ENCODE measurements at places on chromosomes 12 and 14.

- no peak for DNase-seq
Measured at GRCh38 chr12:67141296-67142018, 127.7 kb upstream of the CAND1 start.

DNA sequence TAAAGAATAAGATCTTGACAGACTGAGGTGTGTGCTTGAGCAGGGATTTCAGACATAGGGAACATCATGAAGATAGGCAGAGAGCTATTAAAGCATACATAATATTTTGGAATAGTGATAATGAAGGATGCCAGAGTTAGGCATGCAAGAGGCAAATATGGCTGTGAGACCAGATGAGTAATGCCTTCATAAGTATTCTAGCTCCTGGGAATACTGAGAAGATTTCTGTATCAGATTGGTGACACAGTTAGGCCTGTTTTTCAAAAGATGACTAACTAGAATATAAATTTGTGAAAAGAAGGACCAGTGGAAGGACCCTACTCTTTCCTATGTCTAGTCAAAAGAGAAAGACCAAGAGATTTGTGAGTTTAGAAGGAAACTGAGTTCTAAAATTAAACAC is 108.8 kb downstream of the TXNDC16 start:
- DNase-seq, result no peak

DNA sequence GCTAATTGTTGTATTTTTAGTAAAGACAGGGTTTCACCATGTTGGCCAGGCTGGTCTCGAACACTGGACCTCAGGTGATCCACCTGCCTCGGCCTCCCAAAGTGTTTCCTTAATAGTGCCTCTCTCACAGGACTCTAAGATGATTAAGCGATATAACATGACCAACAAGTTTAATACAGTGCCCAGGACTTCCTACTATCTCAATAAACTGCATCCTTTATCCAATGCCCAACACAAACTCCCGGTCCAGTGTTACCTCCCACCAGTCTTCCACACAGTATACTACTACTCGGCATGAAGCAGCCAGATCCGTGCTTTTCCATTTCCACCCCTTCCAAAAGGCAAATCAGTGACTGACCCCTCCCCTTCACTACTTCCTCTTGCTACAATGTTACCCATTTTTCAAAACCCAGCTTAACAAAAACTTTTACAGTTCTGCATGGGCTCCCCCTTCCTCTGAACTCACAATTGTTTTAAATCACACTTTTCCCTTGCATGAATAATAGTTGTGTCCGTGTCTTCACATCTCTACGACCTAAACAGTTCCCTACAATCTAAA is 900 bp downstream of the NOP2 start:
- DNase-seq, result no peak

- peak; percentile 13 for DNase-seq
Measured at GRCh38 chr14:77098529-77099353, 683 bp downstream of the CIPC start.

DNA sequence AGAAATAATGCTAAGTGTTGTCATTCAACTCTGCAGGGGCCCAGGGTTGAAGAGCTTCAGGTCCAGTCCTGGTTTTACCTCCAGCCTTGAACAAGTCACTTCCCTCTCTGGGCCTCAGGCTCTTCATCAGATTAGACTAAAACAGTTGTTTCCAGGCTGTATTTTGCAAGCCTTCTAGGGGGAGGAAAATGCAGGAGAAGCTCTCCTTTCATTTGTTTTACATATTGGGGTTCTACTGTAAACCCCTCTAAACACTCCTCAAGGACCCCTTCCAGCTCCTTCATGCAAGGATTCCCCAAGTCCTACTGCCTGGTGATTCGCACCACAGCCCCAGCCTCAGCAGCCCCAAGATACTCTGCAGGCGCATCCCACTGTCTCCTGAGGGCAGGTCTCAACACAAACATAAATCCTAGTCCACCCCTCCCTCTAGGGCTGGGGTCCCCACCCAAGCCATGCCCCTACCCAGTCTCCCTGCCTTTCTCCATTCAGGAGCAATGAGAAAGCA is 2.7 kb downstream of the SDR9C7 start:
- DNase-seq, result no peak

- DNase-seq, result peak; percentile 1
Measured at GRCh38 chr14:32202491-32202997, 525 bp downstream of the RNU6-8 start.

- no peak for DNase-seq
Measured at GRCh38 chr12:119749666-119750065, 81.7 kb downstream of the PRKAB1 start.

- DNase-seq, result no peak
Measured at GRCh38 chr14:30872602-30873001, 1.8 kb upstream of the COCH start.

DNA sequence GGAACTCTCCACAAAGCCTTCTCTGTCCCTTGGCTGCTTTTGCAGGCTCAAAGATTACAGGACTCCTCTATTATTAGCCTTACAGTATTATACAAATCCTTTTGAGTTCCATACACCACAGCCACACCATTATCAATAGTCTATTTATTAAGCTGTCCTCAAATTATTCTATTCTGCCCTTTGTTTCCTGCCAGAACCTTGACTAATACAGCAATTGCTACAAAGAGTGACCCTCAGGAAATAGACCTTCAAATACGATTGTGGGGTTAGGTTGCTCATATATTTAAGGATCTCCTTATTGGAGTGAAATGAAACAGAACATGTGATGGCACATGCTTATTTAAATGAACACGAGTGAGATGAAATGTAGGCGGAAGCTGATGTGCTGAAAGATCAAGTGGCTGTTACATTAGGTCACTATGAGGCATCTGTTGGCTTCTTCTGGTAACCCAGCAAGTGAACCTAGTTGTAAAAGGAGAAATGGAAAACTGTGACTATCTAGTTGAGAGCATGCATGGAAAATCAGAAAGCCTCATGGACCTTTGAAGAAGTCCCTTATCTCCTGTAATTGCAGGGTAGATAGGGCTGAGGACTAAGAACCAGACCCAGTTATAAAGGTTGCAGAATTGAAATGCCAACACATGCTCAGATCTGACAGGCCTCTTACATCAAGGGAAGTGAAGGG is 75.5 kb downstream of the AVPR1A start:
- DNase-seq, result no peak

- no peak for DNase-seq
Measured at GRCh38 chr12:132542661-132543060, 52.7 kb downstream of the FBRSL1 start.

- DNase-seq, result no peak
Measured at GRCh38 chr12:868722-869121, 80.8 kb downstream of the RAD52 start.

GRCh38 chr12:122318607-122319605 is 52.6 kb upstream of the VPS33A start:
- no peak for DNase-seq

GRCh38 chr12:18368594-18368993 is 107.3 kb downstream of the PIK3C2G start:
- DNase-seq, result no peak

DNA sequence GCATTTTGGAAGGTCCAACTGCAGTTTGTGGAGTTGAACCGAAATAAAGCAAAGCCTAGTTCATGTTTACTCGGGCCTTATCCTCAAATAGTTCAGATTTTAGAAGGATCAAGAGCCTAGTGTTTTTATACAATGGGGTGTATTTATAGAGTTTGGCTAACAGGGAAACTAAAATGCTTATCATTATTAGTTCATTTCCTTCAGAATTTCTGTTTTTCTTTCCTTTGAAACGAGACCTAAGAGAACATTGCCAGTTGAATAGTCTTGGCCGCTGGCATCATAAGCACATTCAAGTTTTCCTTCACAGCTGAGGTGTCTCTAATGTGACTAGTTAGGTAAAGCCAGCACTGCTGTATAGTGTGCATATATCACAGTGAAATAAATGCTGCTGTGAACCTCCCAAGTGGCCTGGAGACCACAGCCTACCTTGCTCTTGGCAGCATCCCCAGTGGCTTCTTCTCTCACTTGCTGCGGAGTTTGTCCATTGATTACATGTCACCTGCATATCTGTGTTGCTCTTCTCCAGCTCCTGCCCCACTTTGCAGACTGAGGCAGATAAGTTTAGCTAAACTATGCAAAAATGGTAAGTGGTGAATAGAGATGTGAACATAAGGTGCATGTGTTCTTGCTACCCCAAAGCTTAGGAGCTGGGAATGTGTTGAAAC is 88.8 kb downstream of the ANO6 start:
- no peak for DNase-seq

DNA sequence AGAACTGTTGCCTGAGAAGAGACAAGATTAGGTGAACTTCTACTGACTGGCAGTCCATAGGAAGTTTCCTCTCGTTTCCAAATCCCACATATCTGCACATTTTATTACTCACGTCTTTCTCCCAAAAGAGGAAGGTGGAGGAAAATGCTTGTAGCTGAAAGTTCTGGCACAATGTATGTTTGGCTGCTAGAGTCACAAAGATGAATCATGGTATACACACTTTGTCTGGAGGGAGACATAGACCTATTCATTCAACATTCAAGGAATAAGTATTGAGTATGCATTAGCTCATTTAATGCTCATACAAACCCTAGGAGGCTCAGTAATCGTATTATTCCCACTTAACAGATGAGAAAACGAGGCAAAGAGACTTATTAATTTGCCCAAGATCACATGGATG is 291.8 kb downstream of the FOXN3 start:
- no peak for DNase-seq

- no peak for DNase-seq
Measured at GRCh38 chr14:21350539-21350938, 33.3 kb downstream of the SUPT16H start.

- DNase-seq, result no peak
Measured at GRCh38 chr12:2984249-2984648, 25.1 kb downstream of the TEAD4 start.

- no peak for DNase-seq
Measured at GRCh38 chr12:52634266-52635056, 16.1 kb upstream of the KRT73 start.

- no peak for DNase-seq
Measured at GRCh38 chr14:77041881-77042545, 13.5 kb upstream of the IRF2BPL start.

DNA sequence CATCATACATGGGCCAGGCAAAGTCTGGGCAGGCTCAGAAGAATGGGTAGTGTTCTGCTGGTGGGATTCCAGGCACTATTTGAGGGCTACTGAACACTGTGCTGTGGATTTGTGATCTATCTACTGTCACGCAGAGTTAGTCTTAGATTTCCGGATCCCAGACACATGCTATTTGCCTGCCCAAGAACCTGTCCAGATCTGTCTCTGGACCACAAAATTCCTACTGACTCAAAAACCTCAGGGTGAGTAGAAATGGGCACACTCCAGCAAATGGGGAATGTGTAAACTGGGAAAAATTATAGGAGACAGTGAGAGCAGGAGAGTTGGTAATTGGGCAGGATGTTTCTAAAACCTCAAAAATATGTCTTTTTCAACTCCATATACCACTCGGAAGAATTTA is 129.9 kb downstream of the GALC start:
- DNase-seq, result no peak

DNA sequence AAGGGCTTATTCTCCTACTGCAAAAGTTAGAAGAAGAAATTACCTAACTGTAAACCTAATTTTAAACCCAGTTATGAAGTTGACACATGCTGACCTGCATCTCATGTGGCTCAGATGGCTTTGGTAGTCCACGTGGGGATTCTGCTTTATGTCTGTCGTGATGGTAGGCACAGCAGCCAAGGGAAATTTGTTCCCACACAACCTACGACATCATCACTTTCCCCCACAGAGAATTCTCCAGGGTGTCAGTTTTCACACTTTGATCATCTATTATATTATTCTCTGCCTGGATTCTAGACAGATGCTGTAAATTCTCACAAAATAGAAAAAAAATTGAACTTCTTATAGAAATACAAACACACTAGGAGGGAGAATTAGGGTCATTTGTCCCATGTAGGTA is 70.6 kb downstream of the PTHLH start:
- no peak for DNase-seq

DNA sequence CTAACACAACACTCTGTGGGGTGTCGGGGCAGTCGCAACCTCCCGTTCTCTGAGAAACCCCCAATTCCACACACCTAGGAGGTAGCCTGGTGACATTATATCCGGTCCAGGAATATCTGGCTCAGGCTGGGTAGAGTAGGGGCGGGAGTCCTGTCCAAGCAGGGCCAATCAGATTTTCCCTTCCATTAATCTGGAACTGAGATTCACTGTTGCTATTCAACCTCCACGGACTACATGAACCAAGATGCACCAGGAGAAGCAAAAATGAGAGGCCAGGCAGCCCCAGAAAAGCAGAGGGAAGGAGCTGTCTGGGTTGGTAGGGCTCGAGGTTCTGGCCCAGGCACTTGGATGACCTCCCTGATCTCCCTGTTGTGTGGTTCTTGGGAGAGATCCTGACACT is 51.0 kb downstream of the NINJ2 start:
- no peak for DNase-seq

DNA sequence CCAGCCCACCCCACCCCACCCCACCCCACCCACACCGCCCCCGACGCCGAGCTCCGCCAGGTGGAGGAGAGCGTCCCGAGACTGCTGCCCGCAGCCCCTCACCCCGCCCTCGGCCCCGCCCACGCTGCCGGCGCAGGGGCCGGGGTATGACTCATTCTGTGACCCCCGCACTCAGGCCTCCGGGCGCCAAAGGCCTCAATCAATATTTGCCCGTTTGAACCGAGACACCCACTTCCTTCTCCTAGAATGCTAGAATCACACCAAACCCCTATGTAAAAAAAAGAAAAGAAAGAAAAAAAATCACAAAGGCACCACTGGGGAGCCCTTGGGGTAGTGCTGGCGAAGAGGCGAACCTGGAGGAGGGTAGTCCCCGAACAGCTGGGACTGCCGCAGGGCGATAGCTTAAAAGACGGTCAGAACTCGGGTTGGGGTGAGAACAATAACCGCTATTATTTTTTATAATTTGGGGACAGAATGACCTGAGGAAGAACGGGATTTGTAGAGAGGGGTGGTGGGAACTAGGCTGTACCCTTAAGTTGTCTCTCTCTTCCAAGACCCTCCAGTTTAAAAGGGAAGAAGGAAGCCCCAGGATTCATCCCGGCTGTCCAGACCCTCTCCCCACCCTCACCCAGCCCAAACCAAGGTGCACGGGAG is 894 bp downstream of the KRT8 start:
- DNase-seq, result no peak

DNA sequence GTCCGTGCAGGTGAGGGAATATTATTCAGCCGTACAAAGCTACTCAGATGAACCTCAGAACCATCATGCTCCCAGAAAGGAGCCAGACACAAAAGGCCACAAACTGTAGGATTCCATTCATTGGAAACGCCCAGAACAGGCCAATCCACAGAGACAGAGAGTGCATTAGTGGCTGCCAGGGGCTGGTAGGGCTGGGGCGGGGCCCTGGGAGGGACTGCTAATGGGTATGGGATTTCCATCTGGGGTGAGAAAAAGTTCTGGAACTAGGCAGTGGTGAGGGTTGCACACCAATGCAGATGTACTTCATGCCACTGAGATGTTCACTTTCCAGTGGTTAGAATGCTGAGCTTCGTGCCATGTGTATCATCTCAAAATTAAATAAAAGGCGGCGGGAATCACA is 101.1 kb downstream of the RFLNA start:
- no peak for DNase-seq

GRCh38 chr12:2336409-2336829 is 283.6 kb downstream of the CACNA1C start:
- DNase-seq, result no peak
